ENCODE measurements at places on chromosomes 16 and 17. TPM values are rescaled to one million over a fixed set of nuclear protein-coding genes. Genes with fewer than 3 reads are reported as not detected.

The LRRC75A gene
- total RNA-seq: 0.49 TPM

The TEKT1 gene
- not detected for total RNA-seq

The TEDC2 gene
- 1.5 TPM for total RNA-seq

The SLC7A6 gene
- total RNA-seq: 29.4 TPM

The CCL17 gene
- total RNA-seq: 0.78 TPM

The RAB26 gene
- 0.83 TPM for total RNA-seq

The TBX6 gene
- total RNA-seq: 8.9 TPM

The TBC1D3K gene
- not detected for total RNA-seq

The KRT222 gene
- total RNA-seq: 3.6 TPM

The CFAP52 gene
- total RNA-seq: not detected

DNA sequence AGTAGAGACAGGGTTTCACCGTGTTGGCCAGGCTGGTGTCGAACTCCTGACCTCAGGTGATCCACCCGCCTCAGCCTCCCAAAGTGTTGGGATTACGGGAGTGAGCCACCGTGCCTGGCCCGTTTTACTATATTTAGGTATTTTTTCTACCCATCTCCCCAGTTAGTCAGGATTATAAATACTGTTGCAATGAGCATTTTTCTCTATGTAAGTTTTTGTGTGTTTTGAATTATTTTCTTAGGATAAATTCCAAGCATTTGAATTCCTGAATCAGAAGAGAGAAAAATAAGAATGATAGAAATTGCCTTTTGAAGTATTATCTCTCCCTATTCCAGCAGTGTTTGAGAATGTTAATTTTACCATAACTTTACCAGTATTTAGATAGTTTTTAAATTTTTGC is 36.6 kb downstream of the KIAA0513 start:
- DNase-seq: no peak

GRCh38 chr17:19672009-19672750 is 23.6 kb downstream of the ALDH3A2 start:
- DNase-seq: peak; percentile 54

- DNase-seq: no peak
These were observed 8.8 kb downstream of the ITGAL start for GRCh38 chr16:30481381-30481780.

- no peak for DNase-seq
These were observed 132.3 kb upstream of the FAM20A start for GRCh38 chr17:68733241-68734176.

DNA sequence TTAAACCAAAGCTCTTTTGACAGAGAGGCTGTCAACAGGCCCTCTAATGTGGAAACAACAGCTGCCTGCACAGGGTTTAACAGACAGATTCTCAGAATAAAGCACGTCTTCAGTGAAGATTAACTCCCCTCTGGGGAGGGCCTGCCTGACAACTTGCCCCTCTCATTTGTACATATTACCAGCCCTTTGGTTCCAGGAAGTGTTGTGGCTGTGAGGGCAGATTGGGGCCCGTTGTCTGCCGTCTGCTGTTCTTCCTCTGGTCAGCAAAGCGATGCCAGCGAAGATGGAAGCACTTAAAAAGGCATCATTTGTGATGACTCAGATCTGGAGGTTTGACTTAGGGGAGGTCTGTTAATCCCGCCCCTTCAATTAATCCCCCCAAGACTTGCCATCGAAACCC is 177.0 kb upstream of the IRX6 start:
- DNase-seq: no peak

DNA sequence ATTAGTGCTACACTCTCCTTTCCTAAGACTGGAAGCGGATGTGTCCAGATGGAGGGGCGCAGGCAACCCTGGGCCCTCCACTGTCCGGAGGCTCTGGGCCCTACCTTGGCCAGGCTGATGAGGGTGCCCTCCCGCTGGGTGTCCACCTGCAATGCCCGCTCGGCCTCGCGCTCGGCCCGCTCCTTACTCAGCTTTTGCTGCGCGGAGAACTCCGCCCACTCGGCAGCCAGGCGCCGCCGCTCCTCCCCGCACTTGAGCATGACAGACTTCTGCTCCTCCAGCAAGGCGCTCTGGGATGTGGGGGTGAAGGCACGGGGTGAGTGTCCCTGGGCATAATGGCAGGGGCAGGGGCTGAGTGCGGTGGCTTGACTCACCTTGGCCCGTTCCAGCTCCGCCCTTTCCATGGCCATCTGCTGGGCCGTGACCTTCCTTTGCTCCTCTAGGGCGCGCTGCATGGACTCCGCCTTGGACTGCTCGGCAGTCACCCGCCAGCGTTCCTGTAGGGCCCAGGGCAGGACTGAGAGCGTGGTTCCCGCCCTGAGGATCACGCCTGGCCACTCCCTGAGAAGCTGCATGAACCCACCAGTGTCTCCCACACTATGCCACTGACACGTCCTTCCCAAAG is 10.1 kb upstream of the MRPL38 start:
- DNase-seq: no peak

- DNase-seq: no peak
These were observed 5.1 kb downstream of the NBR1 start for GRCh38 chr17:43176119-43176570.

DNA sequence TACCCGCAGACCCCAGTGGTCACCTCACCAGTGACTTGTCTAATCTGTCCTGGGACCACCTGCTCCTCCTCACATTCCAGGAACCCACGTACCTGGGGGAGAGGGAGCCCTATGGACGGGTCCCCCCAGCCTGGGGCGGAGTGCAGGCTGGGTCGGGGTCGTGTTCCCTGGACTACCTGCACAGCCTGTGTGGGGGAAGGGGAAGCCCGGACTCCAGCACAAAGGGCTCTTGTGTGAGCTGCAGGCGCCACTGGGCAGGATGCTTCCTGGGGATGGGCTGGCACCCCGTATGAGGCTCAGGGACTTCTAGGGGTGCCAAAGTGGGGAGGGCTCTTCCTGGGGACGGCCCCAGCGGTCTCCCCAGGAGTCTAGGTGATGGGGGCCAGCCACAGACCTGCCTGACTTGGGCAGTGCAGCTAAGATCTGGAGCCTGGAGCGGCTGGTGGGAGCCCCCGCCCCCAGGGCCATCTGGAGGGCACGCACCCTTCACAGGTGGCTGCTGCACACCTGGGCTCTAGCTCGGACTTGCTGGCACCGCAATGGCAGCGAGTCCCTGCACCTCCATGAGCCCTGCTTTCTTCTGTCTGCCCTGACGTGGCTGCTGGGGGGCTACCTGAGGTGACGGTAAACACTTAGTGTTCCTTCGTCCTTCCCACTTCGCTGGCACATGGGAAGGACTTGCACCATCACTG is 7.5 kb downstream of the VASN start:
- DNase-seq: no peak

GRCh38 chr17:59004338-59005111 is 102.2 kb downstream of the TRIM37 start:
- peak; percentile 69 for DNase-seq

- no peak for DNase-seq
These were observed 76.0 kb downstream of the VMP1 start for GRCh38 chr17:59783221-59784047.

GRCh38 chr17:50426814-50427787 is 1.1 kb downstream of the ACSF2 start:
- DNase-seq: peak; percentile 52

- DNase-seq: peak; percentile 61
These were observed 162.6 kb upstream of the PLCG2 start for GRCh38 chr16:81616321-81617020.

GRCh38 chr16:86529160-86529559 is 18.8 kb downstream of the FOXF1 start:
- DNase-seq: no peak

- DNase-seq: no peak
These were observed 605 bp downstream of the MRTFB start for GRCh38 chr16:14071576-14072271.

DNA sequence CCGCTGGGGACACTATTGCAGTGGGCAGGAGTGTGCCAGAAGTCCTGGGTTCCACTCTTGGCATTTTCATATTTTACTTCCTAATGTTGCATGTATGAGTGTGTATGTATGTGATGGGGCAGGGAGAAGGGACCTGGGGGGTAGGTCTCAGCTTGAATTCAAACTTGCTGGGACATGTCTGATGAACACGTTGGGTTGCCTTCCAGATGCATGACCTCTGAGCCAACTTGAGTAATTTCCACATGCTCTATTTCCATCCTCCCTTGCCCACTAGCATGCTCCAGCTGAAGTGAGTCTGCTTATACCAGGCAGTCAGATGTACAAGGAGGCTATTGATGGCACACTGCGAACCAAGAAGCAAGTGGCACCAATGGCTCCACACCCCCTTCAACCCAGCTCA is 32.9 kb upstream of the SRSF1 start:
- DNase-seq: no peak

DNA sequence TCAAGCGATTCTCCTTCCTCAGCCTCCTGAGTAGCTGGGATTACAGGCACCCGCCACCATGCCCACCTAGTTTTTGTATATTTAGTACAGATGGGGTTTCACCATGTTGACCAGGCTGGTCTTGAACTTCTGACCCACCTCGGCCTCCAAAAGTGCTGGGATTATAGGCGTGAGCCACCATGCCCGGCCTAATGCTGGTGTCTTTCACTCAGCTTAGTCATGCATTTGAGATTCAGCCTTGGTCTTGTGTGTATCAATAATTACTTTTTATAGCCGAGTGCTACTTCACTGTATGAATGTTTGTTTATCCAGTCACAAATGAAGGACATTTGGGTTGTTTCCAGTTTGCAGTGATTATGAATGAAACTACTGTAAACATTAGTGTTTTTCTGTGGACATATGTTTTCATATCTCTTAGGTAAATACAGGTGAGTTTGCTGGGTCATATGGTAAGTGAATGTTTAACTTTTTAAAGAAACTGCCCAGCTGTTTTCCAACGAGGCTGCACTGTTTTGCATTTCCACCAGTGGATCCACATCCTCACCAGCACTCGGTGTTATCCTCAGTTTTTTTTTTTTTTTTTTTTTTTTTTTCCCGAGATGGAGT is 11.0 kb upstream of the PLCG2 start:
- DNase-seq: no peak

GRCh38 chr17:64343833-64344637 is 46.6 kb downstream of the PECAM1 start:
- DNase-seq: peak; percentile 74

GRCh38 chr16:10083301-10083700 is 98.9 kb downstream of the GRIN2A start:
- DNase-seq: no peak

GRCh38 chr16:57341441-57342303 is 16.9 kb upstream of the CCL22 start:
- DNase-seq: peak; percentile 85

GRCh38 chr17:31321966-31322365 is 544 bp upstream of the EVI2A start:
- DNase-seq: no peak

DNA sequence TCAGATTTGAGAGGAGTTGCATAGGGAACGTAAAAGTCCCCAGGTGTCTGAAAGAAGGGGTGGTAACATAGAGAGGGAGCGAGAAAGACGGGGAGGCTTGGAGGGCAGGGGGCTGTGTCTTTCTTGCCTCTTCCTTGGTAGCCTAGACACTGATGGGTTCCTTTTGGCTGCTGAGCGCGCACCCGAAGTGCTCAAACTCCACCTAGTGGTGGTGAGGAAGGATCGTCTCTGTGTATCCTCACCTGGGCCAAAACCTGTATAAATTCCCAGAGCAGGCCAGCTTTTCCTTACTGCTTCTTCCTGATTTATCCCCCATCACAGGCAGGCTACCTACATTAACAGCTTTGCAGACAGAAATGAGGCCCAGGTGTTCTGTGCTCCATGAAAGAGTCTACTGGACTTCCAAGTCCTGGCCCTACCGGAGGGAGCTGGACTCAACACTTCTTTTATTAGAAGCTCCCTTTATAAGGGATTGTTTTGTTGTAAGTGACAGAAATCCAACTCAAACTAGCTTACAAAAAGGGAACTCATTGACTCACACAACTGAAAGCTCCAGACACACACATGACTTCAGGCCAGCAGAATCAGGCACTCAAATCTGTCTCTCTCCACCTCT is 5.5 kb upstream of the SLC25A35 start:
- peak; percentile 64 for DNase-seq

DNA sequence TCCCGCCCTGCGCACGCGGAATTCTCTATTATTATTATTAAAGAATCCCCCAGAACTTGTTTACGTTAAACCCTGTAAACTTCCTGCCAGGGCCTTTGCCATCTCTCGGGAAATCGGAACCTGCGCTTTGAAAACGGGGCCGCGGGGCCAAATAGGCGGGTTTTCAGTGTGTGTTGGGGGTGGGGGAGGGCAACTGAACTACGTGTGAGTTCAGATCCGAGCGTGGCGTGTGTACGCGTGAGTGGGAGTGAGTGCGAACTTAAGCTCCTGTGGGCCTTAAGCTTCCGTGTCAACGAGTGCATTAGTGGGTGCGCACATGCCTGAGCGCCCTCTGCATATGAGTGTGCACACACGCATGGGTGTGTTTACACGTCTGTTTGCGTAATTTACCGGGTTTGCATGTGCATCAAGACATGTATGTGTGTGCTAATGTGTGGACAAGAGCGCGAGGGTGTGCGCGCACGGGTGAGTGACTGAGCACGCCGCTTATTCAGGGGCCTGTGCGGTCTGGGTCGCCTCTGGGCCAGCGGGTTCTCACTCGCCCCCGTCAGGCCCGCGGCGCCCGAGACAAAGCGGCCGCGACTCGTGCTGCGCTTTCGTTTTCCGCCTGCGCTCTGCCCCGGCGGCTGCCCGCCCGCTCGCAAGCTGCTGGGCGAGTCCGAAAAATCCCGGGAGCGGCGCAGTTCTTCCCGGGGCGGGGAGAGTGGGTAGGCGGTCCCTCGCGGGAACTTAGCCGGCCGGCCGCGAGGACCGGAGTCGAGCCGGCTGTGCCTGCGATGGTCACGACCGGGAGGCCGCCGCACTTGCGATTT is 1.2 kb upstream of the FOXF1 start:
- no peak for DNase-seq

DNA sequence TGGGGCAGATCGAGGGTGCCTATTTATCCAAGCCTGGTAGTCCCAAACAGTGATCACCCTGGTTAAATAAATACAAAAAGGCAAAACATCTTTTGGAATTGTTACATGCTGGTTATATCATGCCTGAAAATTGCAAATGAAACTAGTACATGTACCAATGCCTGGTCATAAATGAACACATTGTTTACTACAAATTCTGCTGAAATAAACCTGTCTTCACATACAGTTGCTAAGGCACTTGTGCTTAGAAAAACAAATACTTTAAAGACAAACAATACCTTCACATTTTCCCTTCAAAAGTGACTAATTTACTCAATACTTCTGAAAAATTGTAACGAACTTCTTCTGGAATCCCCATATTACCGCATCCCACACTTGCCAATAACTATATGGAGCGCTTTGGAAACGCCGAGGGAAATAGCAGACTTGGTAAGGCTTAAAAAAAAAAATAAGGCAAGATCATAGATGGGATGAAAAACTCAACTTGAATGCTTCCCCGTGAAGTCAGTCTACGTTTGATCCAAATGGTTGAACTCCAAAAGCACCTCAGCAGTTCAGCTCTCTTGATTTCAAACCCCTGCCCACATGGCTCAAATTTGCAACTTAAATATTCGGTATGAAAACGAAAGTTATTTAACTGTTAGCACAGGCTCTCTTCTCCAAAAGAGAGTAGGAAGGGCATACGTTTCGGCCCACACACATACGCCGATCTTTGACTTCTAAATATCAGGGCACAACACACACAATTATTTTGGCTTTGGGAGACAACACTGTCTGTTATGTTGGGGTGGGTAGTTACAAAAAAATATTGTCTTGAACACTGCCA is 264.5 kb downstream of the NTN1 start:
- no peak for DNase-seq

All from ureter (tissue), 1 donor.